ENCODE measurements at places on chromosomes 2 and 18.

DNA sequence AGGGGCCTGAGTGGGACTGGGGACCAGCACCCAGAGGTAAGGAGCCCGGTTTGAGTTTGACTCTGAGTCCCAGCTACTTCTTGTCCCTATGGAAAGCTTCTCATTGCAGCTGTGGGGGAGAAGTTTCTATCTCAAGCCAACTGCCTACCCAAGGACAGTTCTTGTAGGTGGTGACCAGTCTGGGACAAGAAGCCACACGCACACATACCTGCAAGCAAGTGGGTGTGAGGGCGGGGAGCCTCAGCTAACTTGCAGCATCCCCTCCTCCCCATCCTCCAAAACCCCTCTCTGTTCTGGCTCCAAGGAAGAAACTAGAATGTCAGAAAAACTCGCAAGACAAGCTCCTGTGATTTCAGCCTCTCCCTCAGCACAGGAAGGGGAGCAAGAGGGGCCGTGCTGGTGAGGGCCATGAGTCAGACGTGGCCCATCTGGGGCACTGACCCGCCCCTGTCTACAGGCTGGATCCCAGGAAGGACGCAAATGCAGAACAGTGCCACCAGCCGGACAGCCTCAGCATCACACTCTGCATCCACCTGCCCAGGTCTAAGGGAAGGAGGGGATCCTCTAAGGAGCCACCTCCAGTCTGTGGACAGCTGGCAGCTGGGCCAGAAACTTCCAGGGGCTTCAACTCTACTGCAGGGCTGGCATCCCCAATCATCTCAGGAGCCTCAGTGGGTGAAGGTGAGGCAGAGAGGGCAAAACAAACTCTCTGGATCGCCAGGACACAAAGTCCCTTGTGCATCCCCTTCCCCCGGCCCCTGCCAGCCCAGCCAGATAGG lies 103.4 kb downstream of the TNS1 start:
- DNase-seq, result peak; percentile 86

DNA sequence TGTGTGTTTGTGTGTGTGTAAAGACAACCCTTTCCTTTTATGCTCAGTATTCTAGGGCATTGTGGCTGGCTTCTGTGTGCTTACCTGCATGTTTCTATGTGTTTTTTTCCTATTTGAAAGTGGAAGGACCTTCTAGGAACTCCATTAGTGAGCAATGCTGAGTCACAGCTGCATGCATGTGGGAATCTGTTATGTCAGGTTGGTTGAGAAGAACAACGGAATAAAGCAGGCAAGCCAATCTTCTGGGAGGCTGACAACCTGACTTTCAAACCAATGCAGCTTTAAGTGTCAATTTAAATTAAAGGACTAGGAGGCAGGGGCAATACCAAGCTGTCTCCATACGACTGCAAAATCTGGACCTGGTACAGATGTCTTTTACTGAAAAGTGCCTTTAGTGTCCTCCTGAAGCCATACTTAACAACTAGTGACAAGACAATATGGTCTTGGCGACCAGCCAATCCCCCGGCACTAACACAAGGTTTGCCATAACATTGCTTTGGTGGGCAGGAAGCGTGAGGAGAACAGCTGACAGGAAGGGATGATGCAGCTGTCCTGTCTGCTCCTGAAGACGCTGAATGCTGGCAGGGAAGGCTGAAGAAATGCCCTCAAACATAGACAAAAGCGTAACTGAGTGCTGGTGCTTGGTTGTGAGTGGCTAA lies 514.7 kb upstream of the CDH7 start:
- DNase-seq, result no peak

GRCh38 chr2:207073801-207074678 lies 91.7 kb downstream of the KLF7 start:
- DNase-seq, result no peak

GRCh38 chr2:10417551-10418335 lies 30.4 kb downstream of the ODC1 start:
- no peak for DNase-seq

DNA sequence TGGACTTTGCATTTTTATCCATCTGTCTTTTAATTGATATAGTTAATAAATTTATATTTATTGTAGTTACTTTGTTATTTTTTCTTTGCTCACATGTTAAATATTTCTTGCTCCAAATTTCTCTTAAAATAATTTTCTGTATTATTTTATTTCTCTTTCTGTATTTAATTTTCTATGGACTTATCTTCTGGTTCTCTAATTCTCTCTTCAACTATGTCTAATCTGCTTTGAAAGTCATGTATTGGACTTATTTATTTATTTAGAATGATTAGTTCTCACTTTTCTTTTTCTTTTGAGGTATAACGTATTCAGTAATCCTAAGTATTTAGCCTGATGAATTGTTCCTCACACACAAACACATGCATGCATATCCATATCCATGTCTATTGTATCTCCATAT lies 53.1 kb downstream of the ASB1 start:
- DNase-seq, result no peak

GRCh38 chr2:35932276-35932963 lies 423.2 kb upstream of the CRIM1 start:
- DNase-seq, result no peak

- no peak for DNase-seq
These were observed 21.9 kb downstream of the MC2R start for GRCh38 chr18:13893418-13893760.

DNA sequence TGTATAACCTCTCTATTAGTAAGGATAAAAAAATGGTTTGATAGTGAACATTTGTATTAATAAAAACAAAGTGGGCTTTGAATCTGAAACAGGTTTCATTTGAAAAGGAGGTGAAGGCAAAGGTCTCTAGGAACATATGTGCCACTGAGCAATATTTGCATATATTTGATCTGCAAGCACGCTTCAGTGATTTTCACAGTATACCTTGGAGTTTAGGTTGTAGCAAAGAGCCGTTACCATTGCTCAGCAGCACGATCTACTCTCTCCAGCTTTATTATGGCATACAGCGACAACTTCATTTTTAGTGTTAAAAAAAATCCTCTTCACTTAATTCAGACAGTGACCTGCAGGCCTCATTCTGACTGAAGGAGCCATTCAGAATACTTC lies 75.8 kb upstream of the ZEB2 start:
- no peak for DNase-seq

GRCh38 chr2:122565364-122565763 lies 809.9 kb downstream of the TSN start:
- DNase-seq, result no peak

- DNase-seq, result no peak
These were observed 48.2 kb downstream of the TWIST2 start for GRCh38 chr2:238895891-238896600.

DNA sequence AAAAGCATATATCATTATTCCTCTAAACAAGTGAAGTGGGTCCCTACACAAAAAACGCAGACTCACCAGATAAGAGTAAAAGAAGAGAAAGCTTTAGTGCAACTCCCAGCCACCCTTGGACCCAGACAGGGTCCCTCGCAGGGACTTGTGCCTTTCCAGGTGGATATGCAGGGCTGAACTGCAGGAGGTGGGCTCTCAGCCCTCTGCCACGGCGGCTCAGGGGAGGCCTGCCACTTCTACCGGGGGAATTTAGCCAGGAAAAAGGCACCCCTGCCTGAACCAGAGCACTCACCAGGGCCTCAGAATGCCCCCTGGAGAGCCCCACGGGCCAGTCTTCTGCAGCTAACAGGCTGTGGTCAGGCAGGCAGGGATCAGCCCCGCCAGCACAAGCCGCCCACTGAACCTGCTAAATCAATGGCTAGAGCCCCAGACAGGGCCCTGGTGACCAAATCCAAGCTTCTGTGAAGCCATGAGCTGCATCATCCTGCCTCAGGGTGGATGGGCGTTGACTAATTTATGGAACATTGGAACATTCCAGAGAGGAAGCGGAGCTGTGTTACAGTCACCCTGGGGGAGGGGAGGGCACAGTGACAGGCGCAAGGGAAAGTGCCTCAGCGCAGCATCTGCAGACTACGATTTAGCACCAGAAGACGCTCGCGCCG lies 209.3 kb downstream of the EIPR1 start:
- no peak for DNase-seq

- DNase-seq, result no peak
These were observed 156.6 kb downstream of the DTNA start for GRCh38 chr18:34866739-34867138.

GRCh38 chr2:233700028-233700635 lies 7.4 kb downstream of the UGT1A6 start:
- peak; percentile 61 for DNase-seq

DNA sequence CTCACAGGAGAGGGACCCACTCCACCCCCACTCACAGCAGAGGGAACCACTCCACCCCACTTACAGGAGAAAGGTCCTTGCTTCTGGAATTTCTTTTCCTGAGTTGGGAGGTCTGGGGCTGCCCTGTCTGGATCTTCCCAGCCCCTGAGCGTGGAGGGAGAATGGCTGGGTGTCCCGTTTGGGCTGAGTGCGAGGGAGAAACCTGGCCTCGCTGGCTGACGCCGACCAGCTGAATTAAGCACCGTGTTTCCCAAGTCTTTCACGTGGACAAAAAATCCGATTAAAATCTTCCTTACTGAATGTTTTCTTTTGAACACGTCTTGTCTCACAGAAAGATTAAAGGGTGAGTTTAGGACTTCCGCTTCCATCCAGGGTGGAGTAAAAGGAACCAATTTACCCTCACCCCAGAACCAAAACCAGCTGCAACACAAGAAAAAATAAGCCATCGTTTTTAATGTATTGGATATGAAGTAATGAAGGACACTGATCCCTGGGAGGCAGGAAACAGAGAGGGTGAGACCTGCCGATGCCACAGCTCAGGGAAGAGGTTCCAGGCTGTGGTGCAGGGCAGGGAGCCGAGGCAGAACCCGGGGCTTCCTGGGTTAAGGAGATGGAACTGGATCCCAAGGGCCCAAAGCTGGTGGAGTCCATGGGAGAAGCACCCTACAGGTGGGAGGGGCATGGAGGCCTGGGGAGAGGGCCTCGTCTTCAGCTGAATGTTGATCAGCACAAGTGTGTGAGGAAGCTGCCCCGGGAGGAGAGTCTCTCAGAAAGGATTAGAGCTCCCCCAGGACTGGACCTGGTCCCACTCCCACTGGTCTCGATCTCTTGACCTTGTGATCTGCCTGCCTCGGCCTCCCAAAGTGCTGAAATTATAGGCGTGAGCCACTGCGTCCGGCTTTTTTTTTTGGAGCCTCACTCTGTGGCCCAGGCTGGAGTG lies 60.3 kb downstream of the RTP5 start:
- no peak for DNase-seq

DNA sequence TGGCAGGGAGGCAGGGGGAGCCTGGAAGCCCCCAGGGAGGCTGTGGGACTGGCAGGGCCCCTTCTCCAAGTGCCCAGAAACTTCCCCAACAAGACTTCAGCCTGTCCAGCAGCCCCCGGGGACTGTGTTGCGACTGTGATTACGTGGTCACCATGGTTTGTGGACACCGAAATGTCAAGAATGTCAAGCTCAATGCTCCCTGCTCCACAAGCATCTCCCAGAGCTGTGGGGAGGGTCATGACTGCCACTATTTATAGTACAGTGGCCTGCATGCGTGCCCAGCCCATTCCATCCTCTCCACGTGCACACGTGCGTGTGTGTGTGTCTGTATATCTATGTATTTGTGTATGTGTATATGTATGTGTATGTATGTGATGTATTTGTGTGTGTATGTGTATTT lies 93.8 kb upstream of the MBOAT2 start:
- DNase-seq, result no peak

DNA sequence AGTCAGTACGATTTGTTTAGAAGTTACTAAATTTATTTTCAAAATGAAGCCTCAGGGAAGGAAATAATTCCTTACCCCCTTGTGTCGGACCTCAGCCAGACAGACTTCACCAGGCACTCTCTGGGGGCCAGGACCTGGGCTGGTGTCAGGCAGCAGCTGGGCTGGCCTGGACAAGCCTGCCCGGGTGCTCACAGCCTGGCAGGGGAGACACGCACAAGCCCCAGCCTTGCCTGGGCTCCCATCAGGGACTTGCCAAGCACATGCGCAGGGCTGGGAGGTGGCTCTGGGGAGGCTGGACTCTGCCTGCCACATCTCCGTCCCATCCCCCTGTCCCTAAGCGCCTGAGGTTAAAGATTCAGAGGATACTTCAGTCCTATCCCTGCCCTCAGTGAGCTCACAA lies 56.8 kb upstream of the HS6ST1 start:
- DNase-seq, result no peak

- no peak for DNase-seq
These were observed 5.7 kb downstream of the KIF1A start for GRCh38 chr2:240814280-240814679.
